ENCODE measurements at places on chromosomes 5 and 9.

DNA sequence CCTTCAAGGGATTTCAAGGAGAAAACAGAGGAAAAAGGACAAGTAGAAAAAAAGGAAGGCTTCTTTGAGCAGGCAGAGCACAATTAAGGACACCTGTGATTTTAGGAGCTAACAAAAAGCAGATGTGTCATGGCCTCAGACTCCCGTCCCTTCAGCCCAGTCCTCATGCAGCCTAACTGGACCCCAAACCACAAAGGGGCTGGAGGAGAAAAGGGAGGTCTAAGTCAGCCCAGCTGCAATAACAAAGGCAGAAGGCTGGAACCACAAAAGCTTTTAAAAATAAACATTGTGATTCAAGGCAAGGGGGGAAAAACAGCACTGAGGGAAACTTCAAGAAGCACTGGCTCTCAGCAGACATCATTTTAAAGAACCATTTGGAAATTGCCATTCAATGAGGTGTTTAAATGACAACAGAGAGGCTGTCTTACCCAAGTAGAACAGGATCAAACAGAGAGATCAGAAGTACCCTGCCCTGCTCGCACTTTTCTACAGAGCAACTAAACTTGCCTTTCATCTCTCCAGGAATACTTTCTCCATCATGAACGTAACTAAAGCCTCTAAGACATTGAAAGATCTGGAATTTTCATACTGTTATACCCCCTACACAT lies 89.3 kb downstream of the SEMA5A start:
- DNase-seq: no peak

DNA sequence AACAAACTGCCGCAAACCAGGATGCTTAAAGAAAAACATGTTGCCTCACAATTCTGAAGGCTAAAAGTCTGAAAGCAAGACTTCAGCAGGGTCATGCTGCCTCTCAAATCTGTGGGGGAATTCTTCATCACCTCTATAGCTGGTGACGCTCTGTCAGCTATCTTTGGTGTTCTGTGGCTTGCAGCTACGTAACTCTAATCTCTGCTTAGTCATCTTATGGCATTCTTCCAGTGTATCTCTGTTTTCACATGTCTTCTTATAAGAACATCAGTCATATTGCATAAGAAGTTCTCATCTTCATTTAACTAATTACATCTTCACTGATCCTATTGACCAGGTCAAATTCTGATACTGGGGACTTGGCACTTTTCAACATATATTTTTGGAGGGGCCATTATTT lies 243.0 kb downstream of the CDH10 start:
- DNase-seq: no peak

- no peak for DNase-seq
Observed at GRCh38 chr5:94432499-94432898, 185.9 kb downstream of the KIAA0825 start.

- DNase-seq: no peak
Observed at GRCh38 chr9:93010704-93011103, 47.8 kb upstream of the SUSD3 start.

GRCh38 chr9:84755380-84755779 lies 85.9 kb downstream of the NTRK2 start:
- no peak for DNase-seq

GRCh38 chr5:1107167-1108022 lies 4.5 kb downstream of the SLC12A7 start:
- peak; percentile 42 for DNase-seq

DNA sequence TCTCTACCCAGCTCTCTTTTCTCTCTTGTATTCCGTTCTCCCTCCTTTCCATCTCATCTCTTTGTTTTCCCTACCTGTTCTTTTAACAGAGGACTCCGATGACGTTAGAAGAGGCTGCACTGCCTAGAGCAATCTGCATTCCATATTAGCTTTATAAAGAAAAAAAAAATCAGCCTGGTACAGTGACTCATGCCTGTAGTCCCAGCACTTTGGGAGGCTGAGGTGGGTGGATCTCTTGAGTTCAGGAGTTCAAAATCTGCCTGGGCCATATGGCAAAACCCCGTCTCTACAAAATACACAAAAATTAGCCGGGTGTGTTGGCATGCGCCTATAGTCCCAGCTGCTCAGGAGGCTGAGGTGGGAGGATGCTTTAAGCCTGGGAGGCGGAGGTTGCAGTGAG lies 49.0 kb downstream of the DAPK1 start:
- no peak for DNase-seq

DNA sequence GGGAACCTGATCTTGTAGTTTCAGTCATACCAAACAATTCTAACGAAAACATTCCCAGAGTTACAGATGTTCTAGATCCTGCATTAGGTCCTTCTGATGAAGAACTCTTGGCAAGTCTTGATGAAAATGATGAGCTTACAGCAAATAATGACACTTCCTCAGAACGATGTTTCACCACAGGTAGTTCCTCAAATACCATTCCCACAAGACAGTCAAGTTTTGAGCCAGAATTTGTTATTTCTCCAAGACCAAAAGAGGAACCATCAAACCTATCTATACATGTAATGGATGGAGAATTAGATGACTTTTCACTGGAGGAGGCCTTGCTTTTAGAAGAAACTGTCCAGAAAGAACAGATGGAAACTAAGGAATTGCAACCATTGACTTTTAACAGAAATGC lies 21.0 kb downstream of the RMI1 start:
- DNase-seq: no peak

- DNase-seq: no peak
Observed at GRCh38 chr5:125411744-125412560, 665.5 kb upstream of the ZNF608 start.
